Tibial nerve (tissue), 4 donors: ENCODE measurements at places on chromosomes 12 and 14.

DNA sequence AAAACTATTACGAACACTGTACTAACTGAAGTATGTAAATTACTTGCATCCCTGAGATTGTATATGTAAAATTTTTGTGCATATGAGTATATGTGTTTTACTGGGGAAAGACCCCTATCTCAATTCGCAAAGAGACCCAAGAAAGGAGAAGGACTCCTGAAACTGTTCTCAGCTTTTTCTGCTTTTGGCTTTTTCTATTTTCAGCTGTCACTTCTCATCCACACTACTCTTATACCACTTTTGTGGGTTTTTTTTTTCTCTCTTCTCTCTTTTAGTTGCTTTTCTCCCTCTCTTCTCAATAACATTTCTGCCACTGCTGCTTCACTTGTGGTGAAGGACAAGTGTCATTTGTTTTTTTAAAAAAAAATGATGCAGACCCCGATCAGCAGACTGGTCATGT lies 39.8 kb downstream of the NIN start:
- DNase-seq: no peak

DNA sequence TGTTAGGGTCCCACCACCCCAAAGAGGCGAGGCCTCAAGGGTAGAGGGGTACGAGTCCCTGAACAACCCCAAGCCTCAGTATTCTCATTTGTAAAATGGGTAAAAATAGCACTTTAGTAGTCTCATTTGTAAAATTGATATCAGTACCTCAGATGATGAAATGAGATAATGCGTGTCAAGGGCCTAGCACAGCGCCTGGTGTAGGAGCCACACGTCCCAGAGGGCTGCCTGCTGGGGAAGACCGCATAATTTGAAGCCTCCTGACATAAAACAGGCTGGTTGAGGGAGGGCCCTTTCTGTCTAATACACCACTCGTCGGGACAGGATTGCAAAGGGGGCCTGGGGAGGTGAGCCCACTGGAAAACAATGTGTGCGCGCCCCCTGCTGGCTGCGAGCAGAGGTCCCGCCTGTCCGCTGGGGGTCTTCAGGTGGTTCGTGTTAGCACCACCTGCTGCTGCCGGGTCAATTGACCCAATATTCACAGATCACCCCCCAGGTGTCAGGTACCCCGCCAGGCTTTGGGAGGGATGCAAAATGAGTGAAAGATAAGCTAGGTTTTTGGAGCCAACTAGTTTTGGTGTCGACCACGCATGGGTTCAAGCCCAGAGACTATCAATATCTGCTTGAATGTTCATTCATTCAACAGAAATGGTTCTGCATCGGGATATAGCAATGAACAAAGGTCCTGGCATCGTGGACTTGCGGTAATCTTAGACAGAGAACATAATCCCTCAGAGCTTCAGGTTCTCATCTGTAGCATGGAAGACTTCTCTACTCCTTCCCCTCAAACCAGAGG lies 24.7 kb upstream of the IRF2BPL start:
- no peak for DNase-seq

- DNase-seq: no peak
Observed at GRCh38 chr12:23617749-23618148, 331.7 kb downstream of the SOX5 start.

DNA sequence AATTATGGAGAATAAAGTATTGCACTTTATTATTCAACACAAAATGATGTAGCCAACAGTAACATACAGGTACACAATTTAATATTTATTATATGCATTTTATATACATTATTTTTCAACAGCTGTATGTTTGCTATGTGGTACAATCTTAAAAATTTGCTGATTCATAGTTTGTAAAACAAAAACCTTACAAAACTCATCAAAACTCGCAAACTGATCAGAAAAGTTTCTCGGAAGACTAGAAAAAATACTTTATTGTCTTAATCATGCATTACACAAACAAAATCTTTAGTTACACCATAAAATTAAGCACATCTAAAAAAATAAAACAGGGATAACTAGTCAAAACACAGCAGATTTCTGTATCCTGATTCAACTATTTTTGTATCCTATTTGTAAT lies 19.5 kb downstream of the COCH start:
- DNase-seq: no peak

GRCh38 chr12:88406905-88407304 lies 173.4 kb downstream of the KITLG start:
- no peak for DNase-seq

GRCh38 chr12:125734137-125734536 lies 668.9 kb downstream of the AACS start:
- no peak for DNase-seq

GRCh38 chr14:36955967-36956366 lies 216.4 kb downstream of the SLC25A21 start:
- no peak for DNase-seq

DNA sequence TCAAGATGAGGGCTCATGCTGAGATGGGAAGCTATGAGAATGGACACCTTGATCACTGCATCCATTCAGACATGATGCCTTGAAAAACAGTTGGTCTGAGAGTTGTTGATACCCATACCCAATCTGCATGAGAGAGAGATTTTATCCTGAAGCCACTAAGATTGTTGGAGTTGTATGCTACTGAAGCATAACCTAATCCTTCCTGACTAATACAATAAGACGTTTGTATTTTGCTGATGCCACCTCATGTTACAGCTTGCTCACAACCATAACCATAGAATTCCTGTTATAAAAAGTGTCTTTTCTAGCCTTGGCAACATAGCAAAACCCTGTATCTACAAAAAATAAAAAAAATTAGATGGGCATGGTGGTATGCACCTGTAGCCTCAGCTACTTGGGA lies 12.7 kb upstream of the SERPINA1 start:
- DNase-seq: no peak

DNA sequence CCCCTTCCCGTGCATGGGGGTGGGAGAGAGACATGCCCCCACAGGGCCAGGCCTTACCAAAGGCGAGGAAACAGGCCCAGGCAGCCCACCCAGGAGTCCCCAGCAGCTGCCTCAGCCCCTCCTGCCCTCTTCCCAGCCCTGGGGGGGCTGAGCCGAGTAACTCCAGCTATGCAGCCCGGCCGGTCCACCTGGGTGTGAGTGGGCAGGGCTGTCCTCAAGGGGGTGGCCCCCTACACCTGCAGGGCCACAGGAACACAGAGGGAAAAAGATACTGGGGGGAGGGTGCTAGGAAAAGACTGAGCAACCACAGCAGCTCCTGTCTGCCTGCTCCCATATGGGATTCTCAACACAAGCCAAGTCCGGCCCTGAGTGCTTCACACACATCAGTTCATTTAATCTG lies 7.6 kb downstream of the FIGNL2 start:
- DNase-seq: no peak

DNA sequence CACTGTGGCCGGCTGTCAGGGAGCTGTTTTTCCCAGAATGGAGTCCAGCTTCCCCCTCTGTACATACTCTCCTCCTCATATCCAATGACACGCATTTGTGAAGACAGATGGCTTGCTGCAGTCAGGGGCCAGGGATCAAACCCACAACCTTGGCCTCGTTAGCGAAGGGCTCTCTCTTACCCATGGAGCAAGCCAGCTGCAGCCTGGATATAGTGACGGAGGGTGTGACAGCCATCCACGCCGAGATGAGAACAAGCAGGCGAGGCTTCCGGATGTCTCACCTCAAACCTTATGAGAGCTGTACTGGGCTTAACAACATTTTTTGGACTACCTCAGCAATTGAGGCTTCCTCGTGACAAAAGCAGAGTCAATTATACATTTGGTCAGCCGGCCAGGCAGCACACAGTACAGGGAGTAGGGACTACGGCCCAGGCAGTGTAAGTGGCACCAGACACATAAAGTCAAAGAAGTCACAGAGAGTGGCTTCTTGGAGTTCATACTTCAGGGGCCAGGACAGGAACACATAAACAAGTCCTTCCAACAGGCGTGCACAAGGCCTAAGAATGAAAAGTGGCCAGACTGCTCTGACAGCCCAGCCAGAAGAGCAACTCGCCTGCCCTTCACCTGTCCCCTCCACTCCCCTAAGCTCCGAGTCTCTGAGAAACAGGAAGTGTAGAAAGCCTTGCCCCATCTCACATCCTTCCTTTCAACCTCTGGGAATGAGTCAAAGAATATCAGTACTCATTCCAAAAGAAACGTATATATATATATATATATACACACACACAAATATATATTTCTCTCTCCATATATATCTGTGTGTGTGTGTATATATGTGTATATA lies 115.1 kb downstream of the TTC7B start:
- DNase-seq: no peak

DNA sequence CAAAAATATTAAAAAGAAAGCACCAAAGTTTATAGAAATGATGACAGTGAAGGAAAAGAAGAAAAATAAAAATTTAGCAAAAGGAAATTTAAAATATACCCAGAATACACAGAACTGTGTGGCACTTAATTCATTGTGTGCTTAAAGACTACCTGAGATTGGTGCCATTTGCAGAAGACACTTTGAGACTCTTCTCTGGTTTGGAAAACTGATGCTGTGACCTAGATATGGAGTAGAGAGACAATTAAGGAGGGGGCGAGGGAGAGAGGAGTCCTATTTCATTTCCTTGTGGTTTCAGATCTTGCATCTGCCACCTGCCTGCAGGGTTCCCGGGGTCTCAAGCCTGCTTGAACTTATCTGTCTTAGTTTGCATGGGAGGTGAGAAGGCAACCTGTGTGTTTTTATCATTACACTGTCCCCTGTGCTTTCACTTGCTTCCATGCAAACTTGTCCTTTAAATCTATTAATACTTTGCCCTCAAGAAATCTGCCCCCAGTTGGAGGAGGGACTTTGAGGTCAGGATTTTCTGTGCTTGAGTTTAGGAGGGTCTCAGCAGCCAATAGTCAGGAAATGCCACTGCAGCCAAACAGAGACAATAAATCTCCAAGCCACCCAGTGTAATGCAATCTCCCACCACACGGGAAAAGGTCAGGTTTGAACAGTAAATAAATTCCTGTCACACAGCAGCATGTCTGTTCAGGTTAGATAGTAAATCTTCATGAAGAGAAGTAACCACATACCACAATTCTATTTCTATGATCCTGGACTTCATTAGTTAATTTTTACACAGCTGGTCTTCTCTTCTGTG lies 119.4 kb downstream of the CAND1 start:
- no peak for DNase-seq

GRCh38 chr12:23534196-23534595 lies 415.3 kb downstream of the SOX5 start:
- DNase-seq: no peak

GRCh38 chr14:88496414-88496813 lies 58.4 kb downstream of the PTPN21 start:
- DNase-seq: no peak

- DNase-seq: peak; percentile 19
Observed at GRCh38 chr14:92945959-92946846, 23.3 kb downstream of the CHGA start.

- no peak for DNase-seq
Observed at GRCh38 chr14:75864352-75864751, 117.4 kb downstream of the TGFB3 start.

GRCh38 chr12:788288-788687 lies 35.9 kb downstream of the WNK1 start:
- DNase-seq: no peak
